Activated naive CD8-positive, alpha-beta T cell treated with anti-CD3 and anti-CD28 coated beads, Interleukin-2, amount 50 U/mL, for 24 hours (primary cell): ENCODE measurements at places on chromosomes 4 and X.

- DNase-seq = no peak
Observed at GRCh38 chr4:70437197-70437596, 34.8 kb upstream of the MUC7 start.

- DNase-seq = no peak
Observed at GRCh38 chr4:2390784-2391421, 27.5 kb downstream of the ZFYVE28 start.

- no peak for DNase-seq
Observed at GRCh38 chr4:85200106-85200505, 233.6 kb upstream of the WDFY3 start.

DNA sequence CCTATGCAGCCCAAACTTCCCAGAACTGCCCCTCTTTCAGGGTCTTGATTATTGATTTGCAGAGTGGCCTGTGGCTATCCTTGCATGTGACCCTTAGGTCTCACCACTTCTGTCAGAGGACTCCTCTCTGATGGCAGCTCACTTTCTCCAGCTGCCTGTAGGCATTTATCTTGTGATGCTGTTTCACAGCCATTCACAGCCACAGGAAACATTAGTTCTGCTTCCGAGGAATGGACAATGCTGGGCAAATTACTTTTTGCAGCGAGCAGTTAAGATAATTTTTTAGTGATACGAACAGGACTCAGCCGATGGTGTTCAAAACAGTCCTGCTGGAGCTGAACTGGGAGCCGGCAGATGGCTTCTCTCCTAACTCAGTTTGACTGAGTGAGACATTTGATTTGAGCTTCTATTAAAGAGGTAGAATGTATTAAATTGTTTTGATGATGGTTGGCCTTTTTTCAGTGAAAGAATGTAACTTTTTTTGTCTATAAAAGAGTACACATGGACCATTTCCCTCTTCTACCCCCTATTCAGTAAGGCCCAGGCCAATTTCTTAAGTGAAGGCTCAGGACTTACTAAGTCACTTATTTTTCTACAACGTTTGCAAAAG lies 58.4 kb upstream of the TMEM150C start:
- no peak for DNase-seq

DNA sequence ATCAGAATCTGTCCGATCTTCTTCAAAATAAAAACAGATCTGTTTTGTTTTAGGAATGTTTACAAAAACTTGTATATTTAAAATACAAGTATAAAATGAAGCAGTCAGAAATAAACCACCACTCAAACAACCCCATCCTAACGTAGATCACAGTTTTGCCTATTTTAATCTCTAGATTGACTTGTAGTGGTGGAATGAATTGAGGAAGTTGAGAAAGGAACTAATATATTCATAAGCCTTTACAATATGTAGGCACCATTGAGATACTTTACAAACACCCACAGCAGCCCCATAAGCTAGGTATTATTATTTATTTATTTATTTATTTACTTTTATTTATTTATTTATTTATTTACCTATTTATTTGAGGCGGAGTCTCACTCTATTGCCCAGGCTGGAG lies 52.3 kb upstream of the KLF3 start:
- DNase-seq = no peak

- no peak for DNase-seq
Observed at GRCh38 chr4:144575181-144575580, 70.8 kb upstream of the HHIP start.
